RKO (cell line): ENCODE measurements at places on chromosomes 5 and 9.
A peak's percentile ranks its signal among the peaks of the same experiment; 100 is the strongest.

- DNase-seq = no peak
Observed at GRCh38 chr5:159628703-159629102, 287.6 kb upstream of the ADRA1B start.

GRCh38 chr9:27394154-27394825, 97.3 kb upstream of the EQTN start:
- no peak for DNase-seq

DNA sequence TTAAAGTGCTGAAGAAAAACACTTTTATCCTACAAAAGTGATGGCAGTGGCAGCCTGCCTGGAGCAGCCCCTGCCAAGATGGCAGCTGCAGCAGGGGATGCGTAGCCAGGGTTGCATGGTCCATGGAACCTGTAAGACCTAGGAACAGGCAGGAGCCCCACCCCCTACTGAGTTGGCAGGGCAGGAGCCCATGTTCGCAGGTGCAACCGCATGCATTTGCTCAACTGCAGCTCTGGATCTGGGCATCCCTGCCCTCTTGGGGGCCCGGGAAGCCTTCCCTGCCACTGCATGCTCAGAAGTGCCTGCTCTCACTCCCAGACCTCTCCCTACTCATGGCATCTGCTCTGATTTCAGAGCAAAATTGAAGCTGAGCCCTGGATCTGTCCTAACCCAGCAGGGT, 779.6 kb downstream of the CDH18 start:
- DNase-seq = no peak

DNA sequence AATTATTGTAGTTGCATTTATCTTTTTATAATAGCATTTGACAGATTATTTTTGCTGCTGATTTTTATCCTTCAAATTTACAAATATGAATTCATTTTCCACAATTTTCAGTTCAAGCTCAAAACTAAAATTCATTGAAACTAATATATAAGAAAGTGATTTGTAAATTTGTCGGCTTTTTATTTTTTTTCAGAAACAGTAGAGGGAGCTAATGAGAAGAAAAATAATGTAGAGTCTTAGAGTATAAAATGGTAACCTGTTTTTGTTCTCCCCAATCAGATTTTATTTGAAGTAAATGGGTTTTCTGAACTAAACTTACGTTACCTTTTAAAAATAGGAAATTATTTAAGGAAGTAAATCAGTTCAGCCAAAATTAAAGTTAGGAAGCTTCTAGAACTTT, 19.2 kb downstream of the PRRC1 start:
- DNase-seq = peak; percentile 38

GRCh38 chr9:84218322-84218721, 122.2 kb downstream of the SLC28A3 start:
- DNase-seq = no peak

DNA sequence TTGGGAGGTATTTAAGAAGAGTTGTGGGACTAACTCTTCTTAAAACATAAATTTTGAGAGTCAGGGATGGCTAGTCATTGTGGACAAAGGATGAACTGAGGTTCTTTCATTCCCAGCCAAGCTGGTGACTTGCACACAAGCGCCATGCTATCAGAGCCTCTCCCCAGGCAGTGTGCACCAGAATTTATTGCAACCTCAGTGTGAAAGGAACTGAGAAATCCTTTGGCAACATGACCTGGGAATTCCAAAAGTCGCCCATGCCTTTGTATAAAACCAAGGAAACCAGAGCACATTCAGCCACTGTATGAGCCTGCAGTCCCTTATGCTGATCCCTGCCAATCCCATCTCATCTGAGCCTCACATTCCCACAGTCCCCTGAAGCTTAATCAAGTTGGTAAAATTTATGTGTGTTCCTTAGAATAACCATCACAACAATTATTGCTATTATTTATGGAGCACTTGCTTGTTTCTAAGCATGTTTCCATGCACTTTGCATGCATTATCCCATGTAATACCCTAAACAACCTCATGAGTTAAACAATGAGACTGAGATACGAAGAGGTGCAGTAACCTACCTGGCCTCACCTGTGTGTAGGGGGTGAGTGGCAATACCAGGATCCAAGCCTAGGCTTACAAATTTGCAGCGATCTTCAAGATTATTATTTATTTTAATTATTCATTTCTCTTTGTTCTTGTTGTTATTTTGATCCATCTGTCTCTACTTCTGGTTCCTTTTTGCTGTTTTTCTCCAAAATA, 116.4 kb downstream of the NTRK2 start:
- no peak for DNase-seq

GRCh38 chr5:178428341-178429155, 161.6 kb downstream of the COL23A1 start:
- no peak for DNase-seq

DNA sequence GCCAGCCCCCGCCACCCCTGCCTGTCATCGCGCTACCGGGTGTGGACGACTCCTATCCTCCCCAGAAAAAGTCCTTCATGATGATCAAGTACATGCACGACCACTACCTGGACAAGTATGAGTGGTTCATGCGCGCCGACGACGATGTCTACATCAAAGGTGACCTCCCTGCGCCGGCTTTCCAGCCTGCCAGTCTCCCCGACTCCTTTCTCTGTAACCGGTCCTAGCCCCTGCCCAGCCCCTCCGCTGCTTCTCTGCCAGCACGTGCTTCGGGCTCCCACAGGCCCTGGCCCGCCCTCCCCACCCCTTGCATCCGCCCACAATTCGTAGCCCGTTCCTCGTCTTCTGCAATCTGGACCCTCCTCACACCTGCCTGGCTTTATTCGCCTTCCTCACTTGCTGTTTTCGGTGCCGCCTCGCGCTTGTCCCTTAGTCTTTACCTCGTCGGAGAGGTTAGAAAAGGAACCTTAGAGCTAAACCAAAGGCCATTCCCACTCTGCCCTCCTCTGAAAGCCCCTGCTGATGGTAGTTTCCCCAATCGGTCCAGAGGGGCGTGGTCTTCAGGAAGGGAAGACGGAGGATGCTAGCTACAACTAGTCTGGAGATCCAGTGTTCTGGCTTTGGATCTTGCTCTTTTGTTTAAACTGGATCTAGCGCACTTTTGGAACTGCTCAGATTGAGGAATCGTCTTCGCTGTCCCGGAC, 1.4 kb downstream of the CHSY3 start:
- no peak for DNase-seq

DNA sequence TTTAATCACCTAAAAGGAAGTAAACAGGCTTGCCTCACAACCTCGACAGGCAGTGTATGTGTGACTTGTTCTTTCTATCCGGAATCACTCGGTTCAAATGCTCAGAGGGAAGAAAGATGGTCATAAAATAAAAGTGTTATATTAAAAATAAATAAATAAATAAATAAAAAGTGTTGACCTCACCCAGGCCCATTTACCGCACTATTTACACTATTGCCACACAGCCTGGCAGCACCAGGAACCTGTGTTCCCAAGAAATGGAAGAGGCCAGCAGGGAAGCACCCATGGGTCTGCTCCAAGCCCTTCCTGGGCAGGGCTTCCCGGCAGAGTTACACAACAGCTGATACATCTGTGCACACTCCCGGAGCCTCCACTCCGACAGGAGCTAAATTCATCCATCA, 127.9 kb downstream of the EFNA5 start:
- no peak for DNase-seq

GRCh38 chr5:142548739-142549275, 137.1 kb downstream of the FGF1 start:
- DNase-seq = peak; percentile 98

GRCh38 chr5:153860195-153860886, 178.4 kb downstream of the FAM114A2 start:
- no peak for DNase-seq
